ENCODE measurements at places on chromosomes 13 and 19. TPM values are rescaled to one million over a fixed set of nuclear protein-coding genes. Genes with fewer than 3 reads are reported as not detected.

GRCh38 chr13:26861941-26862340 is 101.4 kb upstream of the GPR12 start:
- DNase-seq, result no peak

The MYH14 gene
- total RNA-seq, result 26.4 TPM

The ATP7B gene
- total RNA-seq, result 7.1 TPM

- no peak for DNase-seq
Measured at GRCh38 chr19:24098359-24098758, 11.4 kb downstream of the ZNF254 start.

The WDR88 gene
- total RNA-seq, result not detected

DNA sequence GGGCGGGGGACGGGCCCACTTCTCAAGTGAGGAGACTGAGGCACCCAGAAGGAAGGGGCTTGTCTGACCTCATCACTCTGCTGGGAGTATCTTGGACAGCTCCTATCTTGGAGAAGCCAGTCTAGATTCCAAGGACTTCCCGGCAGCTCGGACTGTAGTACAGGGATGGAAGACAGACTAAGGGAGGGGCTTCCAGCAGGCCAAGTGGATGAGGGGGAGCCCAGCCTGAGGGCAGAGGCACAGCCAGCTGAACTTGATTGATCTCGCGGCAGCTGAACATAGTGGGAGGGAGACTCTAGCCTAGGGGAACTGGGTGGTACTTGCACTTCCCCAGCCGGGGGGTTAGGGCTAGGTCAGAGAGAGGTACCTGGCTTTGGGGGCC is 711 bp downstream of the CILP2 start:
- DNase-seq, result no peak

The CD33 gene
- total RNA-seq, result 18.6 TPM

- no peak for DNase-seq
Measured at GRCh38 chr19:38658462-38659306, 11.2 kb downstream of the ACTN4 start.
